ENCODE measurements at places on chromosomes 3 and 15. TPM values are rescaled to one million over a fixed set of nuclear protein-coding genes. Genes with fewer than 3 reads are reported as not detected.

TADA3 gene
- 42.7 TPM for total RNA-seq

LTF gene
- 3.1 TPM for total RNA-seq

CCDC13 gene
- 1.0 TPM for total RNA-seq

CPN2 gene
- not detected for total RNA-seq

C2CD4A gene
- total RNA-seq, result not detected

RPUSD3 gene
- total RNA-seq, result 36.3 TPM

GOLGA8J gene
- not detected for total RNA-seq

ZNF660 gene
- 1.8 TPM for total RNA-seq

WDR93 gene
- total RNA-seq, result not detected

POLQ gene
- total RNA-seq, result 0.77 TPM

CATSPER2 gene
- 1.1 TPM for total RNA-seq

CPEB1 gene
- total RNA-seq, result 1.8 TPM

TMF1 gene
- total RNA-seq, result 21.4 TPM

SNTN gene
- not detected for total RNA-seq

PLSCR4 gene
- 37.6 TPM for total RNA-seq

PRKCD gene
- 31.3 TPM for total RNA-seq

CACNA2D3 gene
- total RNA-seq, result 17.3 TPM

GOLGB1 gene
- 48.1 TPM for total RNA-seq

GOLGA8H gene
- total RNA-seq, result 0.18 TPM

PRSS50 gene
- not detected for total RNA-seq

SRGAP3 gene
- total RNA-seq, result 2.5 TPM

CCR8 gene
- total RNA-seq, result not detected

ACOX2 gene
- total RNA-seq, result 28.2 TPM

ADGRG7 gene
- total RNA-seq, result not detected

KBTBD13 gene
- 5.2 TPM for total RNA-seq

TRH gene
- total RNA-seq, result not detected

RBP2 gene
- not detected for total RNA-seq

DYNLT2B gene
- 3.5 TPM for total RNA-seq

PIGZ gene
- total RNA-seq, result 4.5 TPM

ATP10A gene
- total RNA-seq, result 5.1 TPM

PLSCR1 gene
- total RNA-seq, result 47.2 TPM

EFCAB12 gene
- total RNA-seq, result 0.32 TPM

SERPINI2 gene
- total RNA-seq, result 1.1 TPM

NANOGP8 gene
- total RNA-seq, result not detected

OSBPL10 gene
- total RNA-seq, result 5.8 TPM

CGNL1 gene
- 26.0 TPM for total RNA-seq

ITPKA gene
- 1.6 TPM for total RNA-seq

SGO1 gene
- total RNA-seq, result not detected

CHCHD6 gene
- 7.9 TPM for total RNA-seq

FBXL22 gene
- 24.2 TPM for total RNA-seq

GXYLT2 gene
- total RNA-seq, result 27.4 TPM

LMAN1L gene
- total RNA-seq, result 72.9 TPM

GOLGA8R gene
- total RNA-seq, result 5.2 TPM

MUSTN1 gene
- 14.8 TPM for total RNA-seq

EIF2A gene
- 54.5 TPM for total RNA-seq

Data from left cardiac atrium (tissue), 4 donors.